Activated naive CD4-positive, alpha-beta T cell treated with anti-CD3 and anti-CD28 coated beads, Interleukin-2, amount 50 U/mL, for 72 hours (primary cell): ENCODE measurements at places on chromosomes 2 and 18.

DNA sequence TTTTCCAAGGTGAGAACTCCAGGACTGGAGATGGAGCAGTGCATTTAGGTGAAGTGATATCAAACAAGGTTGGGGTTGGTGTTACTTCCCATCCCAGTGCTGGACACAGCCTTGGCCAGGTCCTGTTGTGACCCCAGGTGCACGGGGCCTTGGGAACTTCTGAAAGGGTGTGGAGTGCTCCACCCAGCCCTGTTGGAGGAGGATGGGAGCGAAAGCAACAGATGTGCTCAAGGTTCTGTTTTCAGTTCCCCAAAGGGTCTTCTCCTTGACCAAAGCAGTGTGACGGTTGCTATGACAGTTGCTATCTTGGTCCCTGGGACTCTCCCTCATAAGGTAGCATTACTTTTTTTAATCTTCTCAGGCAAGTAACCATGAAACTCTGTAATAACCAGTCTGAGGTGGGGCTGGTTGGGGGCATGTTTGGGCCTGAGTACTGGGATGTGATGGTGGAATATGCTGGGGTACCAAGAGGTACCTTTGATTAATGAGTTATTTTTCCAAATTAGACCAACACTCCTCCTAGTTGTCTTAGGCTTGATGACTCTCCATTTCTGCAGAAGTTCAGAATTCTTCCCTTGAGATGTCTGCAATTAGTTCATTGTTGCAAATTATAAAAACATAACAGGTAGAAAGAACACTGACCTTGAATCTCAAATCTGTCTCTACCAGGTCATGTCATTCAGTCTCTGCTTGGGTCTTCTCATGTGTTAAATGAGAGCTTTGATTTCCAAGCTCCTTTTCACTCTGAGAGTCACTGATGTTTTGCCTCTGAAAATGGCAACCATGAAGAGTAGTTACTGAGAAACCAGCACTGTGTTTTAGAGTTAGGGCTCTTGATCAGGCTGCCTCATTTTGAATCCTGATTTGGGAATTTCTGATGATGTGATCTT is 154.5 kb downstream of the RPIA start:
- DNase-seq, result no peak

DNA sequence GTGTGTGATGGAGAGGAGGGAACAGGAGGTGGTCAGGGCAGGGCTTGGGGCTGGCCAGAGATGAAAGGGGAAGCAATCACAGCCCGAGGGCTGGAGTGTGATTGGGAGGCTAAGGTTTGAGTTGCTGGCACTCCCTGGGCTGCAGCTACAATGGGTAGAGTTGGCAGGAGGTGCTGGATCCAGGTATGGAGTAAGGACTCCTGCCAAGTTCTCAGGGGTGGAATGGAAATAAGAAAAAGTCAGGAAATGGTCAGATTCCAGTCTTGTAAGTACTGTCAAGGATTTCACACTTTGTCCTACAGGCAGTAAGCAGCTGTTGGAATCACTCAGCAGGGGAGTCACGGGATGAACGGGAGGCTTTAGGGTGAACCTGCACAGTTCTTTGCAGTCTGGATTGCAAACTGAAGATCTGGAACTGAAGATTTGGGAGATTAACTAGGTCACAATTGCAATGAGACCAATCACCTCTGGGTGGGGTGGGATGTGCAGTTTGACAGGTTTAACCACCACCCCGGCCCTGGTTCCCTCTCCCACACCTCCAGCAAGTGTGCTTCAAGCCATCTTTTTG is 10.9 kb upstream of the INPP5D start:
- DNase-seq, result no peak

DNA sequence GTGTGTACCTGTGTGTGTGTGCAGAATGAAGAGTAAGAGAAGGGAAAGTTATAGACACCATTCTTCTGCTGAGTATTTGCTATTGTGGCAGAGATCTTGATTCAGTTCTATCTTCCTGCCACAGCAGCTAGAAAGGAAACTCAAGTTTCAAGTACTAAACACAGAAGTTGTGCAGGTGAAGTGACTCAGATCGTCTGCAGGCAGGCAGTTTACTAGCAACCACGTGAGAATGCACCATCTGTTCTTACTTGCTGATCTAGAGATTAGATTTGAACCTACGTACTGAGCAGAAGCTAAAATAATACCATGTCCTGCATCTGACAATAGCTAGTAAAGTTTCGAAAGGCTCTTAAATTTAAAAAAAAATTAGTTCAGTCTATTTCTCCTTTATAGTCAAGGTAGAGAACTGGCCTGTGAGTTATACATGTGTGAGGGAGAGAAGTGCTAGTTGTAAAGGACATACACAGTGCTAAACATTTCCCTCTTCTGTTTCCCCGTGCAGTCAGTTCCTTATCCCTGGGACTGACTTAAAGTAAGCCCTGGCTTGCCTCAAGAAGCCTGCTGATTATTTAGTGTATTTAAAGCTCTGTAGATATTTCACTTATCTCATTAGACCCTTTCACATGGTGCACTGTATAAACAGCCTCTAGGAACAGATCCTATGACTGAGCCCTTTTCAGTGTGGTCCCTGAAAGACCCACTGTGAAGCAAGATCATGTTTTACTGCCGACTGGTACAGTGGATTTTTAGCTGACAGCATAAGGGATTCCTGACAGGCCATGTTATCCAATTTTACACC is 45.0 kb downstream of the SLC38A11 start:
- DNase-seq, result no peak

DNA sequence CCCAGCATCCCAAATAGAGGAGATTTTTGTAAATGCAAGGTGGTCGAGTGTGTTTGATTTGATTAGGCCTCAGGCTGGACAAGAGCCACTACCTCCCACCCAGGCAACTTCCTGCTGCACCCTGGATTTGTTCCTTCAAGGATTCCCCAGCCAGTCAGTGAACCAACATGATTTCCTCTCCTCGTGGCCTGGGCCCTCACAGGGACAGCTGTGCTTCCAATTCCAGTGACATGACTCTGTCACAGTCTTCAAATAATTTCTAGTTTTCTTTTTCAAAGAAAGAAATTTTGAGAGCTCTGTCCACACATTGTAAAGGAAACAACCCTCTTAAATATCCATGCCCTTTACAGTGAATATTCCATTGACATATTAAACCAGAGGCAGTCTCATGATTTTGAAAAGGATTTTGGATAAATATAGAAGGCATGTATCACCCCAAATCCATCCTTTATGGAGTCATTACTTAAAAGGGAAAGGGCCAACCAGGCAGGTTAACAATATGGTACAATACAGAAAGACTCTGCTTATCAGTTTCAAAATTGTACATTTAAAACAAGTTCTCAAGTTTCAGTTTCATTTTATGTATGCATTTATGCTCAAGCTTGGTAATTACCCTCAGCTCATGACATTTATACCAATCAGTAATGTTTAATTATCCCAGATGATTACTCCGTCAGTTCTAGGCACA is 121.3 kb upstream of the FOSL2 start:
- DNase-seq, result no peak

DNA sequence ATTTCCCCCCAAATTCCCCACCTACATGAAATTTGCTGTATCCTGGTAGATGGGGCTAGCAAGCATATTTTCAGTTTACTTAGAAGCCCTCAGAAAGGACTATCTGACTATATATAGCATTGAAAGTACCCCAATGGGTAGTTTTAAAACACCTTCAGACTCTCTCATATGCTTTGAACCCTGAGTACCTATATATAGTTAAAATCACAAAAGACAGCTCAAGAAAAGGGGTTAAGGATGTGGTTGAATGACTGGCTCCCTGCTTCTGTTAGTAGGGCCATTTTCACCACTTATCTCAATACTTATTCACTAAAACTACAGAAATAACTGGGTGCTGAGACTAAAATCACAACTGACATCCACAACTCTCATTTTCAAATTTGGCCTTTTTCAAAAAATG is 18.5 kb downstream of the WDPCP start:
- DNase-seq, result no peak

DNA sequence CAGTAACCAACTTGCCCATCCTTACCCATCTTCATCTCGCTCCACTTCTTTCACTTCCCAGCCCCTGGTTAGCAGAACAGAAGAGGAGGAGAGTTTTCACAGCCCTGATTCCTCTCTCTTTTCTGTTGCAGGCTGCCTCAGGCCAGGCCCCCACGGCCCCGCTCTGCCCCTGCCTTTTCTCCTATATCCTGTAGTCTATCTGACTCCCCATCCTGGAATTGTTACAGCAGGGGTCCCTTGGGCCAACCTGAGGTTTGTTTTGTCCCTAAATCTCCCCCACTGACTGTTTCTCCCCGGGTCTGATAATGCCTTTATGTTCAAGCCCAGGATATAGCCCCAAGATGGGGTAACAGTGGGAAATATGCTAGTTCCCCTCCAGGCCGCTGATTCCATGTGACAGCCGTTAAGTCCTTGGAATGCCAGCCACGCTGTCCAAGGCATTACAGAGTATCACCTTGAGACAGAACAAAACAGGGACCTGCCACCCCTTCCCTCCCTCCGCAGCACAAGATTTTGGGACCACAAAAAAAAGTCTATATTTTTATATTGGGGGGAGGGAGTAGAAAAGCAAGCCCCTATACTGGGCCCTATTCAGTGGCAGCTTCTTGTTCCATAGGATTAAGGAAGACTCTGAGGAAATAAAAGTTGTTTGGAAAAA is 1.4 kb downstream of the OST4 start:
- DNase-seq, result no peak

- DNase-seq, result no peak
These were observed 612.2 kb downstream of the TSN start for GRCh38 chr2:122367646-122368010.

GRCh38 chr2:6337472-6337820 is 528.3 kb downstream of the CMPK2 start:
- no peak for DNase-seq

DNA sequence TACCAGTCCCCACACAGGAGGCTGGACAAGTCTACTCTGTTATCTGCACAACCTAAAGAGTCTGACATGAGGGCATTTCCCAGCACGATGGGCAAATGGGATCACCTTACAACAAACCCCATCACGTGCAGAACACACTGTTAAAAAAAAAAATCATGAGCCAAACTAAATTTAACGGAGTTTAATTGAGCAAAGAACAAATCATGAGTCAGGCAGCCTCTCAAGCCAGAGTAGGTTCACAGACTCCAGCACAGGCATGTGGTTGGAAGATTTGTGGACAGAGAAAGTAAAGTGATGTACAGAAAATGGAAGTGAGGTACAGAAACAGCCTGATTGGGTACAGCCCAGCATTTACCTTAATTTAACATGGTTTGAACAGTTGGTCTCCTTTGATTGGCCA is 59.9 kb downstream of the KYNU start:
- DNase-seq, result no peak

- DNase-seq, result no peak
These were observed at the start of gene SLC11A1 for GRCh38 chr2:218381916-218382366. TSS of gene SLC11A1 (plus strand) at chr2:218382273. CDS start at chr2:218382369, 96 bp downstream.

GRCh38 chr2:218129458-218130135 is 3.8 kb downstream of the CXCR2 start:
- DNase-seq, result no peak

GRCh38 chr2:176455816-176456291 is 186.6 kb downstream of the MTX2 start:
- no peak for DNase-seq

- DNase-seq, result no peak
These were observed 71.5 kb downstream of the BABAM2 start for GRCh38 chr2:27962006-27962405.

- no peak for DNase-seq
These were observed 109.6 kb downstream of the SH3RF3 start for GRCh38 chr2:109238580-109238979.
